D341Med (cell line): ENCODE measurements at places on chromosomes 7 and 10.

DNA sequence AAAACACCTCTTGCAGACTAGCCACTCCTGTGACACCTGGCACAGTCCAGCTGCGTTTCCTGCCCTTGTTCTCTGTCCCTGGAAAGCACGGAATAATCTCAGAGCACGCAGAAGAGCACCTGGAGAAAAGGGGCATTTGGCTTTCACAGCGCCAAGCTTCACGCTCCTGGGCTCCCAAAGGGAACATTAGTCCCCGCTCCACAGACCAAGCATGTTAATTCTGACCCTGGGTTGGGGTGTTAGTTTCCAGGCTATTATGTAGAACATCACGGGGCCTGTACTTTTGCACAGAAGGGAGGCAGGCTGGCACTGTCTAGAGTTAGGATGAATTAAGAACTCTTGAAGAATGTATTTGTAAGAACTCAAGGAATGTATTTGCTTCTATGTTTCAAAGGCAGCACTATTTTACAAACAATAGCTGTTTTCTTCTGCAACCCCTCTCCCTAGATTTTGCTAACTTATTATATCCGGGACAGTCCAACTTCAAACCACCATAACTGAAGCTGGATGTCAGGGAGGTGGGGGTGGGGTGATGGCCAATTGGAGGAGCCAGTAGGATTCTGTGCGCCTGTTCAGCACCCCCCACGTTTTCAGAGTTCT is 62.2 kb upstream of the TRIM8 start:
- no peak for DNase-seq

- DNase-seq: no peak
Measured at GRCh38 chr10:77230194-77230593, 407.4 kb downstream of the KCNMA1 start.

GRCh38 chr7:106423821-106424475 is 139.2 kb upstream of the NAMPT start:
- no peak for DNase-seq

DNA sequence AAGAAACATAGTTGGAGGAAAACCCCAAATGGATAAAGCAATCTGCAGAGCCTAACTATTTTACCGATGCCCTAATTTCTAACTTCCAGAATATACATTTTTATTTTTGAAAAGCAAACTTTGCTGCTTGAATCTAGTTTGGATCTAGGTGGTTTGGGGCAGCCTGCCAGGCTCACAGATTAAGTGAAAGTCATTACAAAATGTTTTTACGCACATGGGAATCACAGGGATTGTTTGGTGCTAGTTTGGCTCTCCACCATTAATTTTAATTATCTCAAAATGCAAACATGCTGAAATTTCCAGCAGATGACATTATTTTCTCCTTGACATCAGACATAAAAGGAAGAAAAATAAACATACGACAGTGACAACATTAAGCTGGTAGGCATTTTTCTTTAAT is 166.7 kb upstream of the INHBA start:
- DNase-seq: no peak

DNA sequence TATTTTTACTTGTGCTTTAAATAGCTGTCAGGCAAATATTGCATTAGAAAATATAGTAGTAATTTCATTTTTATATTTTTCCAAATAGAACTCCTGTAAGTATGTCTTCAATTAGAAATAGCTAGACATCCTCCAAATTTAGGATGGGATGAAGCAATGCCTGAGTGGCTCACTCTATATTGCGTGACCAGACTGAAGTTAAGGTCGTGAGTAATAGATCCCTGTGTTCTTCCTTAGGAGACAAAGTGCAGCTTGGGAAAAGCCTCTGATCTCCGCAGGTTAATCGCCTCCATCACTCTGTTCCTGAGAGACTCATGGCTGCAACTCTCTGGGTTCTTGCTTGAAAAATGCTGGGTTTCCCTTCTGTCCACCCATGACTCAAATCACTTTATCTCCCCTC is 484.8 kb upstream of the ANKRD30A start:
- DNase-seq: no peak

DNA sequence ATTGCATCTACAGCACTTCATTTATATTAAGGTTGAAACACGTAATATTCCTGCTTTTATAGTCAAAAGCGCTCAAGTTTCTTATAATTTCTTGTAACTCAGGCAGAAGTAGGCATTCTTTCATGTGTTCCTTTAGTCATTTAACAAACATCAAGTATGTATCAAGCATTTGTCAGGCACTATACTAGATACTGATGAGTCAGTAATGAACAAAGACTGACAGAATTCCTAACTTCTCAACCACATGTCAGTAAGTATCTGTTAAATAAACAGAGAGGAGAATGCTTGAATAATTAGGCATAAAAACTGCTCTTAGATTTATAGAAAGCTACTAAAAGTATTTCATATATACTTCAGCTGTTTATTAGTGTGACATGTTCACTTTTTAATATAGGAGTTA is 9.9 kb downstream of the CRPPA start:
- no peak for DNase-seq

DNA sequence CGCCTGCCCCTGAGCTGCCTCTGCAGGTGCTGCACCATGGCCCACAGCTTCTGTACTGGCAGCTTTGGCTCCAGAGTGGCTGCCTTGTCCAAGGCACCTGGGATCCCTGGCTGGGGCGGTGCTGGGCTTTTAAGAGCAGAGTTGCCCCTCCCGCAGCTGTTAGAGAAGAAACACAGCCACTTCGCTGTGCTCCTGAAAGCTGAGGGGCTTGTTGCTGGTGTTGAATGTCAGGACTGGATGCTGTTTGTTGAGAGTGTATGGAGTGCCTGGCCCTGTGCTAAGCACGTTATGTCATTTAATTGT is 6.2 kb downstream of the FAM241B start:
- DNase-seq: no peak

- DNase-seq: peak; percentile 62
Measured at GRCh38 chr7:112495810-112496462, 15.1 kb downstream of the LSMEM1 start.

- no peak for DNase-seq
Measured at GRCh38 chr10:60387531-60387930, 2.1 kb downstream of the ANK3 start.

DNA sequence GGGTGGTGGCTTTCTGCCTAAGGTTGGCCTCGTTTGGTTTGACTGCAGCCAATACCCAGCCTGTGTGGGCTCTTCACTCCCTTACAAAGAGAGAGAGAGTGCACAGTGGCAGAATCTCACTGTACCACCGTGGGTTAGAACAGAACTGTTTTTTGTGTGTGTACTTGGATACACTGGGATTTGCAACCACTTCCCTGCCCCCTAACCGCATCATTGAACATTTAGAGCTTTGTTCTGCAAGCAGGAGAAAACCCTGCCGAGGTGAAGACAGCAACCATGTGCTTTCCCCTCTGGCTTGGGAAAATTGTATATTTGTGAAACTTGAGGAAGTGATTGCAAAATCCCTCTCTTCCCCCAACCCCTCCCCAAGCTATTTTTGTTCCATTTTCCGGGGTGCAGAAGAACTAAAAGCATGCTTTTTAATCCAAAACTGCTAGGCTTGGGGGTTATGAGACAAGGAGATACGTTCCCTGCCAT is 201.2 kb downstream of the TCF7L2 start:
- no peak for DNase-seq

DNA sequence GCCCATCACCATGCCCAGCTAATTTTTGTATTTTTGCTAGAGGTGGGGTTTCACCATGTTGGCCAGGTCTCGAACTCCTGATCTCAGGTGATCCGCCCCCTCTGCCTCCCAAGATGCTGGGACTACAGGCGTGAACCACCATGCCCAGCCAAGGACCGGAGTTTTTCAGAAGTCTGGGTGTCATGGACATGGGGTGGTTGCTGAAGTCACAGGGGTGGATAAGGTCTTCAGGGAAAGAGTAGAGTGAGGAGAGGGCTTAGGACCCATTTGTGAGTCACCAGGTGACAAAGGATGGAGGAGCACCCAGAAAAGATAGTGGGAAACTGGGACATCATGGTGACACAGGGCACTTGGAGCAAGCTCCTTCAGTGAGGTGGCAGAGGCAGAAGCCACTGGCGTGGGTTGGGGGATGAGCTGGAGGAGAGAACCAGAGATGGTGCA is 2.8 kb upstream of the GPRIN2 start:
- no peak for DNase-seq

DNA sequence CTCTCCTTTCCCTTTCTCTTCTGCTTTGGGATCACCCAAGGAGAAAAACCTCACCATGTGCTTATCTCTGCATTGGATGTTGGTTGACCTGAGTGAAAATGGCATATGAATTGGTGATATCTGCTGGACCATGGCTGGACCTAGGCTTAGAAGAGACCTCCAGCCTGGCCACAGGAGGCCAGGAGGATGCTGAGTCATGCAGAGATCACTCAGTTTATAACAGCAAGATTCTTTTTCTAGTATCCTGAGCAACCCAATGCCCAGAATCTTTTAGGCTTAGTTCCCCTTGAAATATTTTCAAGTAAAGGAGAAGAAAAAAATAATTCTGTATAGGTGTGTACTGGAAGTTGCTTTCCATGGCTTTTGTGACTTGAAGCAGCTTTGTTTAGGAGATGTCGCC is 236.3 kb downstream of the KLF6 start:
- no peak for DNase-seq

DNA sequence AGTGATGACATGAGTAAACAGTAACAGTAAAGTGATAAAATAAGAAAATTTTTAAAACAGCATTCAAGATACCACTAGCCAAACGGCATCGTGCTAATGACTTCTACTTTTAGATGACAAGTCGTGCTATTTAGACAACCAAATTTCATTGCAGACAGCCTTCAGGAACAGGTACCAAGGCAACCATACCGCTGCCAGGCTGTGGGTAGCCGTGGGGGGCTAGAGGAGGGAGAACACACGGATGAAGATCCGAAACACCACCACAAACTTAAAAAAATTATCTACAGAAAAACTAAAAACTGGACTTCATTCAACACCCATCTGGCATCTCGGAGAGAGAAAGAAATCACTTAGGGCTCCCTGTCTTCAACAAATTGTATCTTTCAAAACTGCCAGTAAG is 89.6 kb downstream of the RSU1 start:
- DNase-seq: no peak

DNA sequence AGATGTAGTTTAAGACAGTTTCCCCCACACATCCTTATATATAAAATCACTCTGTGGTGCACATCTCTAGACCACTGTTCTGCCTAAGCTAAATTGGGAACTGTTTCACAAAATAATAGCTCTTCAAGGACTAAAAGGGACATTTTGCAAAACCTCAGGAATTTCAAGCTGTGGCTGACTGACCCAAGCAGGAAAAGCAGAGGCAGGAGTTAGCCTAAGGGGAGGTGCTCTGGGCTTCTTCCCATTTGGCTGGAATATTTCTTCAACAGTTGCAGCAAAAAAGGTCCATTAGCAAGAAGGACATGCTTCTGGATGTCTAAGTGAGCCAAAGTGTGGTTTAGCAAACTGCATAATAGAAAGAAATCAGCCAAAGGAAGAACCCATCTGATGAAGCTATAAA is 551.2 kb upstream of the ANKRD30A start:
- no peak for DNase-seq

DNA sequence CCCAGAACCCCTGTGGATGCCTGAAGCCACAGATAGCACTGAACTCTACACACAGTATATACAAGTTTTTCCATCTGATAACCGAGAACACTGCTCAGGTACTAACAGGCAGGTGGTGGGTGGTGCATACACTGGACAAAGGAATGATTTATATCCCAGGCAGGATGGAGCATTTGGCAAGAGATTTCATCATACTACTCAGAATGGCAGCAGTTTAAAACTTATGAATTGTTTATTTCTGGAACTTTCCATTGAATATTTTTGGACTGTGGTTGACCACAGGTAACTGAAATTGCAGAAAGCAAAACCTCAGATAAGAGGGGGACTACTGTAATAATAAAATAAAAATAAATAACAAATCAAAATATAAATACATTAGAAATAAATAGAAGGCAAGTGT is 10.9 kb upstream of the KCNMA1 start:
- DNase-seq: no peak

GRCh38 chr7:157439149-157439548 is 102.3 kb downstream of the DNAJB6 start:
- DNase-seq: no peak

DNA sequence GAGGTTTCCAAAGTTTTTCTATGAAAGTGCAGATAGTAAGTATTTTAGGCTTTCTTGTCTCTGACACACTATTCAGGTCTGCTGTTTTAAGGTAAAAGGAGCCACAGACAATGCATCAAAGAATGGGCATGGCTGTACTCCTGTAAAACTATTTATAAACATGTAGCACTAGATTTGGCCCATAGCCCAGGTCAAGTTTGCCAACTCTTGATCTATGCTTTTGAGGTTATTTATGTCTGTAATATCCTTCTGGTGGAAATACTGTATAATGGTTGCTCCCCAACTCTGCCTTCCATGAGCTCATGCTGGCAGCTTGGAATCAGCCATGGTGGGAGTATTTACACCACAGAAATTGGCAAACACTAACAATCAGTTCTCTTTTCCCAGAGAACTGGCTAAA is 244.6 kb downstream of the BUB3 start:
- no peak for DNase-seq
